ENCODE measurements at places on chromosomes 12 and 14.

DNA sequence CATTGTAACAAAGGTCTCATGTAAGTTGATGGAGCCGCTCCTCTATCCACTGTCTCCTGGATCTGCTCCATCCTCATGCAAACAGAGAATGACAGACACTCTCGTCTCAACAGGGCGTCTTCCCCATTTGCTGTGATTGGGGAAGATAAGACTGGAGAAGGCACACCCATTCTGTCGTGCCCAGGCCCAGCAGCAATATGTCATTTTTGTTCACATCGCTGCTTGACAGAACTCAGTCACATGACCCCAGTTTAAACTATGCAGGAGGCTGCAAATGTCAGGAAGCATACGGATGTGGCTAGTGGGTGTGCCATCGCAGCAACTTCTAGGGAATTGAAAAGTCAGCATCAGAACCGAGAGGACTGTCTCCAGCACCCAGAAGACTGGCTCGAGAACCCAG lies 290.5 kb downstream of the TMEM132D start:
- no peak for DNase-seq

GRCh38 chr14:73814153-73814552 lies 37.5 kb upstream of the PTGR2 start:
- no peak for DNase-seq

GRCh38 chr12:10392394-10392930 lies 2.6 kb upstream of the KLRK1 start:
- no peak for DNase-seq

DNA sequence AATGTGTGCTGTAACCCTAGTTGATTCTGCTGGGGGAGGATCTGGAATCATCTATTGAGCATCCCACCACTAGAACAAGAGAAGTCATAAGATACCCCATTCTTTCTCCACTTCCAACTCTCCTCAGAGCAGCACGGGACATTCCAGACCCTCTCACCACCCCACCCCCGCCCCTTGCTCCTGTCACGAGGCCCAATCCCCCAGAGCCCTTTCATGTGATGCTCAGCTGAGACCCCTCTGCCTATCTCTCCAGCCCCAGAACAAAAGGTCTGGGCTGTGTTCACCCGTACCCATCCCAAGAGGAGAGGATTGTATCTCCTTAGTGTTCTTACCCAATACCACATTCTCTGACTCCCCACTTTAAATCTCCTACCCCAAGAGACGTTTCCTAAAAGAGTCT lies 602 bp downstream of the PMEL start:
- no peak for DNase-seq

DNA sequence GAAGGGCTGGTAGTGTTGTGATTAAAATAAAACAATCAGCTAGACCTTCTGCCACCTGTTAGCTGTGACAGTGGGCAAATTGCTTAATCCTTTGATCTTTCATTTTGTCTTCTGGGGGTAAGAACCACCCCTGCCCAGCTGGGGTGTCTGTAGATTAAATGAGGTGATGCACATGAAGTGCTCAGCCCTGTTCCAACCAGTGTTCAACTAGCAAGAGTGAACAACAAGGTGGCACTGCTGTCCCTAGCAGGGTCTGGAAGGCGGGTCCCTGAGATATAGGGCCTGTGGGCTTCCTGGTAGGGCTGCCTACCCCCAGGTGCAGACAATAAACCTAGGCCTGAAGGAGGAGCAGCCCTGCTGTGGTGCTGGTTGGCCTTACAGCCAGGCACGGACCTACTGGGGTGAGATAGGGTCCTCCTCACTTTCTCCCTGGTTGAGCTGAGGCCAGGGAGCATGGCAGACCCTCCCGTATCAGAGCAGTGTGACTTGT lies 60.6 kb downstream of the ARL6IP4 start:
- DNase-seq, result no peak

- DNase-seq, result peak; percentile 80
Observed at GRCh38 chr14:93752980-93753561, 35.2 kb downstream of the PRIMA1 start.

GRCh38 chr14:56805992-56806727 lies 4.1 kb downstream of the OTX2 start:
- DNase-seq, result no peak

DNA sequence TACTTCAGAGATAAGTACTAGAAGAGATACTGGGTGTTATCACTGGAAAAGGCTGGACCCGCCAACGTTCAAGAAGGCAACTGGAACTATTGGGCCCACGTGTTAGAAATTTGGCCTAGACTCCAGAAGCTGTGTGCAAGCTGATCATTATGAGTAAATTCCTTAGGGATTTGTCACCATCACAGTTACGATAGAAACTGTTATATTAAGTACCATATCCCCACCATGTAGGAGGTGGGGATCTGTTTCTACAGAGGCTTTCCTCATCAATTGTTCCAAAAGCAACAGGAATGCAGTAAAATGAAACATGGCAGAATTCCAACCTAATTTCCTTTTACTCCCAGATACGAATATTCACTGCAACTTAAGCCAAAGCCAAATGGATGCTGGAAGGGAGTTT lies 170.7 kb downstream of the NOVA1 start:
- DNase-seq, result no peak

DNA sequence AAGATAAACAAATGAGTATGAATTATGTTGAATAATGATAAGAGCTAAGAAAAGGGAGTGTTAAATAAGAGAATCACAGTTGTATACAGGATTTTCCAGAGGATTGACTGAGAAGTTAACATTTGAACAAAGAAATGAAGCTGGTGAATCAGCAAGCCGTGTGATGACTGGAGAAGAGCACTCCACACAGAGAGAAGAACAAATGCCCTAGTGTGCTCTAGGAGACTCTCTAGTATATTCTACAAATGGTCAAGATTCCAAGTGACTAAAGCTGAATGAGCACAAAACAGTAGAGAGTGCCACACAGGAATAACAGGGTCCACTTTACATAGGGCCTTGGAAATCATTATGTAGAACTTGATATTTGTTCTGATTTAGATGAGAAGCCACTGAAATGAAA lies 587.1 kb upstream of the ATXN7L3B start:
- no peak for DNase-seq

GRCh38 chr14:99231161-99231849 lies 40.7 kb downstream of the BCL11B start:
- no peak for DNase-seq

DNA sequence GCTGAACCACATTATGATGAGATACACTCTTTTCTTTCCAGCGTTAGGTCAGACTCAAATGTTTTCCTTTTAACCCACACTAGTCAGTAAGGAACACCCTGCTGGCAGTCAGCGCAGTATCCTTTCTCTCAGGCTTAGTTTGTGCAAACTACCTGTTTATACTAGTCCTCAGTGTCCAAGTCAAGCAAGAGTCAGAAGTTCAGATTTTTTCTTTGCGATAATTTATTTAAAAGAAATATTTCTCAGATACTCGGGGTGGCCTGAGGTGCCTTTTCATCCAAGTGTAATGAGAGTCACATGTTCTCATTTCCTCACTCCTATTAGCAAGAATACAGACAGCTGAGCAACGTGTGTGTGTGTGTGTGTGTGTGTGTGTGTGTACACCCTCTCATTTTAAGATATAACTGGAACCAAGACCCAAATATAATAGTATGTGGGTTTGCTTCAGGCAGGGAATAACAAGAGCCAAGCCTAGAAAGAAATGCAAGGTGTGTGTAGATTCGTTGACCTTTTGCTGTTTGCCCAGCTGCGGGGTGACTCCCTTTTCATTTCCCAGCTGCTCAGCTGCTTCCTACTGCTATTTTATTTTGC lies 182.7 kb downstream of the KICS2 start:
- no peak for DNase-seq

DNA sequence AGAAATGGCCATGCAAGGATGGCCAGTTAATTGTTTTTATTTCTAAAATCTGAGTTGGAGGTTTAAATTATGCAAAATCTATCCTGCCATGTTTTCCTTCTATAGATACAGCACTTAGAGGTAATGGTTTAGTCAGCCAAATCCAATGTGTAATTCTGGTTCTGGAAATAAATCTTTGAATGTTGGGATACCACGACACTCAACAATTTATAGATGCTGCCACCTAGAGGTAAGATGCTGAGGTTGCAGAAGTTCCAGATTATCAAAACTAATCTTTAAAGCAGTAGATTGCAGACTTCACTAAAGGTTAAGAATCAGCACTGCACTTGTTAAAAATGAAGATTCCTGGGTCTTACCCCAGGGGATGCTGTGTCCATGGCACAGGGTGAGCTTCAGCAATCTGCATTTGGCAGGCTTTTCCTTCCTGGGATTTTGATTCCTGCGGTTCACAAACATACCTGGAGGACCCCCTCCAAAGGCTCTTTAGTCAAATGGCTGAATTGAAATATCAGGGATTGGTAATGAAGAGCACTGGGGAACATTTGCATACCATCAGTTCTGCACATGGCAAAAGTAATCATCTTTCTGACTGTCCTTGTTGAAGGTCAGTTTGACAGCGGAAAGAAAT lies 53.4 kb upstream of the ANO4 start:
- DNase-seq, result no peak

DNA sequence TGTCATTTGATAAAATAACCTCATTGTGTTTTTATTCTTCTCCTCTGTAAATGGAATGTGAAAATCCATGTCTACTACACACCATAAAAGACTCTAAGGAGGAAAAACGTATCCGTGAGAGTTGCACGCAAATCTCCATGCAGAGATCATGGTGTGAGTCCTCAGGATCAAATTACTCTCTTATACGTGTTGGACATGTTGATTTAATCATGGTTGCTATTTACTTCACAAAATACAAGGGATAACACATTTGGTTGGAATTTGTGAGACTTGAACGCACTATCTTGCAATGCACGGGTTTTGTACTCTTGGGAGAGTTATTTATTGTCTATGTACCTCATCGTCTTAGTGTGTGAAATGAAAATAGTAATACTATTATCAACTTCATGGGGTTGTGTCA lies 128.0 kb upstream of the RASSF8 start:
- no peak for DNase-seq

DNA sequence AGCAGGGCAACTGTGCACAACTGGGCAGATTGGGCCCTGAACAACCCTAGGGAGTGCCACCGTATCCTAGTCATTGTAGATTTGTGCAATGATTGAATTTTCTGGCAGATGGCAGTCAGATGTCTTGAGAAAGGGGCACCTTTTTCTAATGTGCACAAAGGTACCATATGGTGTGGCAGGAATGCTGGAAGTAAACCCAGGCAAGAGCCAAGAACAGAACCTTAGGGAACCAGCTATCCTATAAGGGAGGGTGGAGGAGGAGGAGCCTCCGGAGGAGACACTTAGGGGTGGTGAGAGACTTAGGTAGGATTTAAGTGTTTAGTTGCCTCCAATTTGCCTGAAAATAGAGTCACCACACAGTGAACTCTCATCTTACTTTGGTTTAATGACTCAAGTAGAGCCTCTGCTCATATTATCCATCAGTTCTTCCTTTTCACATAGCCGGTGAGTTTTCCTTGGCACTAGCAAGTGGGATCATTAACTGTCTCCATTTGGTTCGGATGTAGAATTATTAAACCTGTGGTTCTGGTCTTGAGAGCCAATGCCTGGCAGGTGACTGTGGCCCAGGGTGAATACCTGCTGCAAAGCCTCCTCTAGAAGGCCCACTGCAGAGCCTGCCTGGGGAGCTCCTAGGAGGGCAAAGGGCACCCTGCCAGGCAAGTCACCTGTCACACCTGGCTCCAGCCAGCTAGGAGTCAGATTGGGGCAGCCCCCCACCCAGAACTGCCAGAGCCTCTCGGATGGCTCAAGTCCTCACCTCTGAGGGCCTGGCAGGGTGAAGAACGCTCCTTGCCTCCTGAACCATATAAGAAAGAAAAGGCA lies 184.4 kb upstream of the HIF1A start:
- no peak for DNase-seq

GRCh38 chr12:124094733-124095132 lies 121.7 kb downstream of the ZNF664 start:
- no peak for DNase-seq

DNA sequence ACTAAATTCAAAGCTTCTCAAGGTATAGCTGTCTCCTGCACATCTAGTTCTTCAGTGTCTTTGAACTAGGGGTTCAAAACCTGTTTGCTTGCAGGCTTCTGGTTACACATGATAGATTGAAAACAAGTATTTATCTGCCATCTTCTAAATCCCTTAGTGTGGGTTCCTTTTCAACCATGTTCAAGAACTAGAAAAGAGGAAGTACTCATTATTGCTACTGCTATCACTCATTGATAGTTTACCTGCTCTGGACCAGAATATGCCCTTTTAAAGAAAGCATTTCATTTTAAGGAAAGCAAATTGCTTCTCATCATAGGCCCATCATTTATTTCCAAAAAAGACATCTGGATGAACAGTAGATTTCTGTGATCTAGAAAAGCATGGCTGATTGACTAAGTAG lies 37.1 kb upstream of the VSX2 start:
- no peak for DNase-seq

GRCh38 chr14:105145381-105146180 lies 23.0 kb downstream of the JAG2 start:
- DNase-seq, result no peak

- no peak for DNase-seq
Observed at GRCh38 chr12:46490635-46491034, 118.1 kb upstream of the SLC38A2 start.

DNA sequence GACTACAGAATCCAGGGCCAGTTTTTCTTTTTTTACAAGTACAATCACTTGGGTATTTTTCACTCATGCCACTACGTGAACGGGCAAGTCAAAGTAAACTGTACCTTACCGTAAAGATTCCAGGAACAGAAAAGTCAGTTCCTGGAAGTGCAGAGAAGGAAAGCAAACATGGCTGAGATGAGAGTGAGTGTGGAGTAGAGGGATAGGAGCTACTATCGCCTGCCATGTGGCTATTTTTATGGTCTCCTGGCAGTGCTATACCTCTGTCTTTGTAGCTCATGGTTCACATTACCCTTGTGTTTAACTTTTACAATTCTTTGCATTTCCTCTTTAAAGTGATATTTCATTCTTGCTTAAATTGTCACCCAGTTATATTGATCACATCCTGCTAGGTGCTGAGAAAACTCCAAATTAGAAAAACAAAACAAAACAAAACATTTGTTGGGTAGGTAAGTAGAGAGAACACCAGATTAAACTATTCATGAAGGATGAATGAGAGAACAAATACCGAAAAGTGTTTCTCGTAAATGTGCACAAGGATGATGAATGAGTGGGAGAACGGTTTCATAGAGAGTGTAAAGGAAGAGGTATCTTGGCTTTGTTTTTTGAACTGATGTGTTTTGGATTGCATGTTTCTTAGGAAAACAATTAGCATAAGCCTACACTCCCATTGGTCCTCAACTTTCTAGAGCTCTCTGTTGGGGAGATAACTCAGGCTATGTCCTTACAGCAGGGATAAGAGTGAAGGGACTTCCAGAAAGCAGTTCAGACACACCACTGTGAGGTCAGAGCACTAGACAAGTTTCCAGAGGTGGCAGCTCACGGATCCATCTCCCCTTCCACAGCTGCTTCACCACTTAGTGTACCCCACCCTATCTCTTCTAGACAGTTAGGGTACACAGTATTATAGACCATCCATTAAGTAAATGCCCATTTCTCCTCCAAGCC lies 163.7 kb downstream of the IPO8 start:
- DNase-seq, result no peak

- DNase-seq, result no peak
Observed at GRCh38 chr12:91662021-91662420, 479.4 kb upstream of the DCN start.

- DNase-seq, result no peak
Observed at GRCh38 chr12:78034025-78034424, 203.3 kb downstream of the NAV3 start.

- DNase-seq, result no peak
Observed at GRCh38 chr12:76866726-76867125, 12.1 kb downstream of the CSRP2 start.
